ENCODE measurements at places on chromosomes 16 and 17. TPM values are rescaled to one million over a fixed set of nuclear protein-coding genes. Genes with fewer than 3 reads are reported as not detected.

The PIK3R5 gene
- 37.7 TPM for total RNA-seq

- no peak for DNase-seq
- H3K4me3 ChIP-seq, result no peak overlapping the region
- H3K4me1 ChIP-seq, result no peaks in the 10 kb centered on the region
- no peaks in the 10 kb centered on the region for H3K36me3 ChIP-seq
These were observed 174.1 kb upstream of the MPHOSPH6 start for GRCh38 chr16:82344157-82344556.

The GDPD3 gene
- total RNA-seq, result 11.5 TPM

DNA sequence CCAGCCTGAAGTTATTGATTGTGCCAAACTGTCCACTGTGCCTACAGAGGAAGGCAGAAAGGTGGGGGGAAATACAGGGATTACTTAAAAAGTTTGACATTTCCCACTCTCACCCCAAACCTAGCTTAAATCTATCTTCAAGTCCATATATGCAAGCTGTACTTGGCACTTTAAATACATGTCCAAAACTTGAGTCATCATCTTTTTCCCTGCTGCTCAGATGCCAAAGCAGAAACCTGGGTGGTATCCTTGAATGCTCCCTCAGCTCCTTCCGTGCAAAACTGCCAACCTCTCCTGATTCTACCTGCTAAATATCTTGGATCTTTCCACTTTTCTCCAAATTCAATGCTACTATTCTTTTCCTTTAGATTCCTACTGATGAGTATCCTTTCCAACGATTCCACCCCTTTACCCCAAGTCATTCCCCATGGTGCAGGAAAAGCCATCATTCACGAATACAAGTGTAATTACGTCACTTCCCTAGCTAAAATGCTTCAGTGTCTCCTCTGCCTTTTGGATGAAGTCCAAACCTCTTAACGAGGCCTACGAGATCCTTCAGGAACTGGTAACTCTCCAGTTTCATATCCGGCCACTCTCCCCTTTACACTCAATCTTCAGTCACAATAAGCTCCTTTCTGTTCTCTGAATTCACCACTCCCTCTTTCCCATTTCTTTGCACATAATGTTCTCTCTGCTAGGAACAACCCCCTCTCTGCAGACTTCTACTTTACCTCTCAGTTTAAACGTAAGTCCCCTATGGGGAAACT is 9.3 kb downstream of the BECN1 start:
- H3K4me3 ChIP-seq, result no peak overlapping the region
- peaks cover 96% of the 10 kb centered on the region for H3K36me3 ChIP-seq
- H3K27me3 ChIP-seq, result no peaks in the 10 kb centered on the region
- no peak for DNase-seq

The WNT9B gene
- 2.0 TPM for total RNA-seq

DNA sequence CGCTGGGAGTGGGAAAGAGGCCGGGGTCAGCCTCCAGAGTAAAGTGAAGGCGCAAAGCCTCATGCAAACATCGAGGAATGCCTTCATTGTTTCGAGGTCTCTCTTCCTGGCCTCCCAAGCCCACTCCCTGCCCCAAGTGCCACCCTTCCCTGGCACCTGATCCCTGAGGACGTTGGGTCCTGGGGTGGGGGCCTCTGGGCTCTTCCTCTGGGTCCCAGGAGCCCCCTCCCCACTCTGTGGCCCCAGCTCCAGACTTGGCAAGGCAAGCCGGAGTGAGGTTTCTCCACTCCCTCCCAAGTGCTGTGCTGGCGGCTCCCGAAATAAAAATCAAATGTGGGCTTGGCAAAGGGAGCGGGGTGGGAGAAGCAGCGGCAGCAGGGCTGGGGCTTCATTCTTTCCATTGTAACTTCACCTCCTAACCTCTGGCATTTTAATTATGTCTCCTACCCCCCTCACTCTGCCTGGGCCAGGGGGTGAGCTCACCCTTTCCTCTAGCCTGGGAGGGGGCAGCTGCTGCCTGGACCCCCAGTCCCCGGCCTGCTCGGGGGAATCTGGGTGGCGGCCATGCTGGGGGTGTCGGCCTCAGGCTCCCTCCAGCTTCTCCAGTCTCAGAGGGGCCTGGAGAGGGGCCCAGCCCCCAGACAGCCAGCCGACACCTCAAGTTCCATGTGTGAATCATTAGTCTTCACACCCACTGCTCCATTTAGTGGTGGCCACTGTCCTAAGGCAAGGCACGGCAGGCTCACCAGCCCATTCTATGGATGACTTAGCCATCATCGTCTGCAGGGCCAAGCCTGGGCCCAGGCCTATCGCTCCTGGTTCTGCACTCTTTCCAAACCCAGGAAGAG is 14.6 kb upstream of the TMEM92 start:
- no peak overlapping the region for H3K27ac ChIP-seq
- peak; percentile 46 for DNase-seq
- H3K4me1 ChIP-seq, result peaks cover 7% of the 10 kb centered on the region
- H3K36me3 ChIP-seq, result no peaks in the 10 kb centered on the region
- H3K27me3 ChIP-seq, result no peaks in the 10 kb centered on the region

The SYCE1L gene
- total RNA-seq, result 6.2 TPM

The SLFN12 gene
- 12.4 TPM for total RNA-seq

The FN3K gene
- total RNA-seq, result 27.4 TPM

The SLC5A11 gene
- not detected for total RNA-seq

GRCh38 chr17:73646409-73647300 is 2.4 kb upstream of the SDK2 start:
- no peak overlapping the region for H3K4me3 ChIP-seq
- peaks cover 64% of the 10 kb centered on the region for H3K27me3 ChIP-seq
- peaks cover 18% of the 10 kb centered on the region for H3K4me1 ChIP-seq
- no peaks in the 10 kb centered on the region for H3K36me3 ChIP-seq
- no peak overlapping the region for H3K27ac ChIP-seq

DNA sequence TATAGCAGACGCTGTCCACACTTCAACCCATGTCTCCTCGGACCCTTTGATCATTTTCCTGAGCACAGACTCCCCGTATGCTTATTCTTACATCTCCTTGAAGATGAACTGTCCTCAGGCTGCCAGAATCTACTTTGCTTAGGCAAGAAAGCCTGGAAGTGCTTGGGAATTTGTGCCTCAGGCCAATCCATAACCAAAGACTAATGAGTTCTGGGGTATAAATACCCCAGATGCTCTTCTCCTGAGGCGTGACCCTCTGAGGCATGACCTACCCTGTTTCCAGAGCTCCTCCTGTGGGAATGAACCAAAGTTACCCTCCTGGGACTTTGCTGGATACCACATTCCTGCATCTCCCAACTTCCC is 10.1 kb upstream of the TEKT3 start:
- H3K4me1 ChIP-seq, result peaks cover 6% of the 10 kb centered on the region
- DNase-seq, result no peak
- peak overlapping the region; percentile 40 for H3K27ac ChIP-seq
- no peaks in the 10 kb centered on the region for H3K27me3 ChIP-seq
- no peaks in the 10 kb centered on the region for H3K36me3 ChIP-seq
